ENCODE measurements at places on chromosomes 16 and 17.

GRCh38 chr17:42182927-42183734 lies 2.1 kb downstream of the HCRT start:
- DNase-seq: no peak

GRCh38 chr17:79408251-79408650 lies 202.6 kb downstream of the RBFOX3 start:
- no peak for DNase-seq

DNA sequence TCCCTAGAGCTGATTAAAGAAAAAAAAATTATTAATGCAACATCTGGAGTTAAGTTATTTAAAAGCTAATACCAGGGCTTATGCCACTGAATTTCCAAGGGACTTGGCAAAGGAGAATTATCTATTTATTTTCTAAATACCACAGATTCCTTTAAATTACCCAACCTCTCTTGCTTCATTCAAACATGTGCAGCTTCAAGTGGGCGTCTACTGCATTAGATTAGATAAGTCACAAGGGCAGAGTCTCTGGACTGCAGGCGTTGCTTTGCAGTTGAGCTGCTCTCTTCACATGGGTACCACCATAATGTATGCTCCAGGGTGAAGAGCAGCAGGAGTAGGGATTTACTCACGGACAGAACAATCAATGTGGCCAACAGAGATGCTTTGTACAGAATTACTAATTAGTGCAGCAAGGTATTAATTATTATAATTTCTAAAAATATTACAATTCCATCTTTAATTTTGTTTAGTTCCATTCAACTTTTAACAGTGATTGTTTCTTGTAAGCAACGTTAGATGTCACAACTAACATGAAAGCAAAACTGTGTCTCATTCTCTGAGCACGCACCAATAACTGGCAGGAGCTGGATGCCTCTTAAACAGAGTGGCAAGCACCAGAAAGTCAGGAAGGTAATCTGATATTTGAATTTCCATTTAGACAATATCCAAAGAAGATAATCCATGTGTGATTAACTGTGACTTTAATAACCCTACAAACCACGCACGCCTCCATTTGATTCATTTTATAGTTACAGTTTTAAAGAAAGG lies 214.2 kb downstream of the STX8 start:
- DNase-seq: no peak

DNA sequence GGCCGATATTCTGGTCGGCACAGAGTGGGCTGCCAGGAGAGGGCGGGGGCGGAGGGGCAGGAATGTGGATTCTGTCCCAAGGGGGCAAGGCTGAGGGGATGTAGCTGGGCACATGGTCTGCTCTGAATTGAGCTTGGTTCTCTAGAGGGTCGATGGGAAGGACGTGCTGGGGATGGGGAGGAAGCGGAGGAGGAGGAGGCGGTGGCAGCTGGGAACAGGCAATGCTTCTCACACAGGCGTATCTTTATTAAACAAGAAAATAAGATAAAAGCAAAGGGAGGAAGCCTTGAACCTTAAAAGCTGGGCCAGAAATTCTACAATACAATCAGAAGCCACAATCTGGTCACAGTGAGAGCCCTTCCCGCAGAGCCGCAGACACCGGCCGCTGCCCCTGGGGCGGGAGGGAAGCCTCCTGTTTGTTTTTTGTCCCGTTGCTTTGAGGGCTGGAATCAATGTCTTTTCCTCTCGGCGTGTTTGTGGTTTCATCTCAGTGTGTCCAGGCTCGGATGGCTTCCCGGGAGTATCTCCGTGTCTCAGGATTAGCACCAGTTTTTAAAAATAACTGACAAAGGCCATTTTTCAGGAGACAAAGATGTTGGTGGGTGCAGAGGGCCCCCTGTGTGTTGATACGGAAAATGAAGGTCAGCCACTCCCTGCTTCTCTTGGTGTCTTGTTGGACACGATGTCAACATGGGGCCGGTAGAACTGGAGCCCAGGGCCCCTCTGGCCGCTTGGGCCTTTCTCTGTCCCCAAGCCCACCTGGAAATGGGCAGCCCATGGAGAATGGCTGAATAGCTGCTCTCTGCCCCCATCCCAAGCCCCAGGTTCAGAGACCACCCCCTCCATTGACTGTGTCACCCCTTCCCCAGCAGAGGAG lies 12.3 kb upstream of the SLC7A5 start:
- DNase-seq: no peak

DNA sequence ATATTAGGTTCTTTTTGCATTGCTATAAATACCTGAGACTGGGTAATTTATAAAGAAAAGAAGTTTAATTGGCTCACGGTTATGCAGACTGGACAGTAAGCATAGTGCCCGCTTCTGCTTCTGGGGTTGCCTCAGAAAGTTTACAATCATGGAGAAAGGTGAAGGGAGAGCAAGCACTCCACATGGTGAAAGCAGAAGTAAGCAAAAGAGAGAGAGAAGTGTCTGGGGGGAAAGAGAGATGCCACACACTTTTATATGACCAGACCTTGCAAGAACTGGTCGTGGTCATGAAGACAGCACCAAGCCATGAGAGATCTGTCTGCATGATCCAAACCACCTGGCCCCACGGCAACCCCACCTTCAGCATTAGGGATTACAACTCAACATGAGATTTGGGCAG lies 45.4 kb downstream of the KCNJ16 start:
- no peak for DNase-seq

DNA sequence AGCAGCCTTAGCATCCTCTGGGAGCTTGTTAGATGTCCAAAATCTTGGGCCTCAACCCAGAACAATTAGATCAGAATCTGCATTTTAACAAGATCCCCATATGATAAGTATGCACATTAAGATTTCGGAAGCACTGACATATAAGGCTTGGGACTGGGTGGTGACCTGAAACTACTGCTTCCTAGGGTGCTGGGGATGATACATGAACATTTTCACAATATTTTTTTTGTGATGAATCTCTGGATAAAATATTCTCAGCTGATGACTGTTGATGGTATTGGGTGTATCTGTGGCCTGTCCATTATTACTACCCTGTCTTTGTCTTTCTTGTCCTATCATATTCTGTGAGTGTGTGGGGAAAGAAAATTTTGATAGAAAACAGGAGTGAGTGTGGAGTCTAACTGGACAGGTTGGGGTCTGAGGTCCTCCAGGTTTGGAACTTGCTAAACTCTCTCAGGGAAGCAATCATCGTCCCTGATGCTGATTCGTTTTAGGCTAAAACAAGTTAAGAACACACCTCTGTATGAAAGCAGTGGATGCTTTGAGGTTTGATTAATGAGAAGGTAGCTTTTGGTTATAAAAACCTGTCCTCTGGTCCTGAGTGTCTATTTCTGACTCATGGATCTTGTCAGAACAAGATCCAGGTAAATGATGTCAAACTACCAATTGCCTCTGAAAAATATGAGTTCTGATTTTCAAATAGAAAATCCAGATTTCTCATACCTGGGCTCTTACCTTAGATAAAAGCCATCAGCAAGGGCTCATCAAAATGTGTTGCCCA lies 23.2 kb downstream of the KRT23 start:
- DNase-seq: no peak

DNA sequence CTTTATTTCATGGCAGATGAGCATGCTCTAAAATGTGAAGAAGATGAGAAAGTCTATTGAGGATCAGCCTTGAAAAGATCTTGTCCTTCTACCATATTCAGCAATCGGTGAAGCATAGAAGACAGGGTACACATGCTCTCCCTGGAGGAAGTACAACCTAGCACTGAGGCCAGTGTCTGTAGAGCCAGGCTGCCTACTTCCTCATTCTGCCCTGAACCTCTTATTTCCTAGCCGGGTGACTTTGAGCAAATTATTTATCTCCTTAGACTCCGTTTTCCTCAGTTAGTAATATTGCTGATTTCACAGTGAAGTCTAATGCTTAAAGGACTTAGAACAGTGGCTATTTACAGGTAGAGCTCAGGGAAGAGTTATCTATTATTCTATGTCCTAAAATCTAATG lies 58.4 kb downstream of the TMEM100 start:
- peak; percentile 12 for DNase-seq

Data from GM18507 (cell line).